Right renal pelvis (tissue), 4 donors: ENCODE measurements at places on chromosomes 7 and 10. TPM values are rescaled to one million over a fixed set of nuclear protein-coding genes. Genes with fewer than 3 reads are reported as not detected.

Gene ABCC2
- 8.3 TPM for polyA plus RNA-seq

Gene GJD4
- polyA plus RNA-seq: 0.08 TPM

Gene CAMK2B
- 2.2 TPM for polyA plus RNA-seq

GRCh38 chr7:155109121-155109520 lies 39.0 kb downstream of the HTR5A start:
- DNase-seq: no peak

DNA sequence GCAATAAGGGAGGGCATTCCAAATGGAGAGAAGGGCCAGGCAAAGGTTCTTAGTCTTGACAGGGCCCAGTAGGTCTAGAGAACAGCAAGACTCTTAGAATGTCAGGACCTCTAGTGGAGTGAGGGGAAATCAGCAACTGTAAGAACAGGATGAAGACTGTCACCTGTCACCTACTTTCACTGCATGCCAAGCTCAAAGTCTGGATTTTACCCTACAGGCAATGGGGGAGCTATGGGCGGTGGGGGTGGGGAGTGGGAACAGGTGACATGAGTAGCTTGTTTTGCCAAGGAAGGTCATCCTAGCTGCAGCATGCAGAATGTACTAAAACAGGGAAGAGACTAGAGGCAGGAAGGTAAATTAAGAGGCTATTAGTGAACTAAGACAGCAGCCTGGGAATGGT lies 18.3 kb downstream of the GOT1 start:
- DNase-seq: no peak

DNA sequence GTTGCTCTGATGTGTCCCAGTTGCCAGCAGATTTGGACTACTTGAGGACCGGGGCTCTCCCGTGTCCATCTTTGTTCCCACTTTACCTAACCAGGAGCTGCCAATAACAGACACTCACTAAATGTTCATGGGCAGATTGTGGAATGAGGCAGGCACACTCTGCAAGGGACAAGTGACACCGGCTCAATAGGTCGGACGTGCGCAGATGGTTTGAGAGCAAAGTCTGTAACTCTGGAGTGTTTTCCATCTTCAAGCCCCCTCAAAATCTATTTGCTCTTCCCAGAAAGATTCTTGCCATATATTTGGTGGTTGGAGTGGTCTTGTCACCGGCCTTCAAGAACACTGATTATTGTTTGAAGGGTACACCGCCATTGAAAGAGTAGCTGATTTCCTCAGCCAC lies 47.2 kb downstream of the THNSL1 start:
- DNase-seq: no peak

- no peak for DNase-seq
Observed at GRCh38 chr7:6367701-6368211, 80.0 kb downstream of the DAGLB start.

- no peak for DNase-seq
Observed at GRCh38 chr7:2717293-2718261, 29.6 kb downstream of the AMZ1 start.

DNA sequence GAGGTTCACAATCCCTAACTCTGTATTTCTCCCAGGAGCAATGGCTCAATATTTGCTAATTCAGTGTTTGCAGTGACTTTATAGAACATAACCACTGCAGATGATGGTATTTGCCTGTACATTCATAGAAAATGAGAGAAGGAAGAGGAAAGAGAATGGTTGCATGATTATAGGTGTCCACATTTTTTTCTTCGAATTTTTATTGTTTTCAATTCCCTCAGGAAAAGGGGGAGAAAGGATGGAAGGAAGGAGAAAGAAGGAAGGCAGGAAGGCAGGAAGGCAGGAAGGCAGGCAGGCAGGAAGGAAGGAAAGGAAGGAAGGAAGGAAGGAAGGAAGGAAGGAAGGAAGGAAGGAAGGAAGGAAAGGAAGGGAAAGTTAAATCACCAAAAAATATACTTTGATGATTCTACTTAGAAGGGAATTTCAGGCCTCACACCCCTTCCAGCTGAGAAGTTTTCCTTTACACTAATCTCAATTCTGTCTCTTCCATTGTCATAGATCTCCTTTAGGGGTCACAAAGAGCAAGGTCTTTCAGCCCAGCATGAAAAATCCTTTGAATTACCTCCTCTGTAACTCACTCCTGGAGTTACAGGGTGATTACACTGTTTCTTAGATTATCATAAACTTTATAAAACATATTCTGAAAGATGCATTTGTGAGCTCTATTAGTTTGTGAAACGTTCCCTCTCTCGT lies 118.8 kb upstream of the INHBA start:
- DNase-seq: no peak
